Fibroblast of pulmonary artery (primary cell): ENCODE measurements at places on chromosomes 2 and 18.

DNA sequence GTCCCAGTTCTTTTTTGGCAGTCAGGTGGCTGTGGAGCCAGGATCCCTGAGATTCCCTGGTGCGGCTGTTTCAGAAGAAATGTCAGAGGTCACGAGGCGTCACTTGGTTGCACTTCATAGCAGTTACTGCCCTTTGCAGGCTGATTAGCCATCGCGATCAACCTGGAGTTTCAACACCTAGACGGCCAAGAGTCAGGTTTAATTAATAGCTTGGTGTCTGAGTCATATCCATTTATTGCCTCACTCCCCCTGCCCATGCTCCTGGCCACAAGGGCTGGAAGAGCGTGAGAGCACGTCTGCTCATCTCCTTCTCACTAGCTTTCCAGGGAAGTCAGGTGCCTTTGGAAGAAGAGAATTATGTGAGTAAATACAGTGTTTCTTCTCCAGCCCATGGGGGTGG lies 552.3 kb downstream of the TSN start:
- no peak for DNase-seq

DNA sequence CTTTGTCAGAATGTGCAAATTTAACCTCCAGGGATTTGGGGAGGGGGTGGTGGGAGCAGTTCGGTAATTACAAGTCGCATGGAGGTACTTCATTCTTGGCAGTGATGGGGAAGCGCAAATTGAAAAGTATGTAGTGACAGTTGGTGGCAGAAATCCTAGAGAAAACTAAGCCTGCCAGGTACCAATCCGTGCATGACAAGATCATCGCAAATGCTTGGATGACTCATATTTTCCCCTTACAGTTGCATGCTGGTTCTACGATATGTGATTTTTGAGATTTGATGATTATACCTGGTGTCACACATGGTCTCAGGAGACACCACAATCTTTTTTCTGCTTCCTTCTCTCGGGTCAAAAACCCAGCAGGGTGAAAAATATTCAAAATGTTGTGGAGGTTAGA lies 479.7 kb upstream of the ID2 start:
- DNase-seq, result no peak

GRCh38 chr2:17148407-17149145 lies 369.7 kb downstream of the RAD51AP2 start:
- peak; percentile 6 for DNase-seq

DNA sequence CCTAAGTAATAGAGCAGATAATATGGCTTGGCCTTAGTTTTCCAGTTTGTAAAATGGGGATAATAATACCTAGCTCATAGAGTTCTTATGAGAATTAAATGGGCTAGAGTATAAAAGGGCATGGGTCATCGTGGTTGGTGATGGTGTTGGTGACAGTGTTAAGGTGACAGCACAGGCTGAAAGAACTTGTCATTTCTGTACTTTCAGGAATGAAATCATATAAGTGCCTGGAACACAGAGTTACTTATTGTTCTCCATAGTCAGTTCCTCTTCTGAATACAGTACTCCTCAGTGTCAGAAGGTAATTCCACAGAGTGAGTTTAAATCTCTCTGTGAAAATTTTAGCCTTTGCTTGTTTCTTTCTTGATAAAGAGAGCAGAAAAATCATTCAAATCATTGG lies 42.4 kb downstream of the KIF5C start:
- DNase-seq, result no peak

DNA sequence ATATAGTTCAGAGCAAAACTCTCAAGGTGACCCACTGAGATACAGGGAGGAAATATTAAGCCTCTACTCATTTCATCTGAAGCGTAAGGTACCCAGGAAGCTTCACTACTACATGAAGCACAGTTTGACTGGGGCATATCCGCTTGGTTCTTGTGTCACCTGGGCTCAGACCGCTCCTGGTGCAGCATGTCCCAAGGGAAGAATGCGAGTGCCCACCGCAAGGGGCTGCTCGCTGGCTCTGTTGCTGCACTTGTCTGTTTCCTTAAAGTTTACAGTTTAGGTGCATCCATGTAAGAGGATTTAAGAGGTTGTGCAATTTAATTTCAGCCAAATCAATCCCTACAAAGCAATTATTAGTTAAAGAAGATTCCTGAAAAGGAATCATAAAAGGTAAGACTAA lies 507.8 kb downstream of the FBXO15 start:
- DNase-seq, result no peak

GRCh38 chr2:2985020-2985419 lies 392.6 kb downstream of the EIPR1 start:
- DNase-seq, result no peak

- no peak for DNase-seq
Observed at GRCh38 chr2:152407806-152408205, 72.8 kb downstream of the FMNL2 start.

DNA sequence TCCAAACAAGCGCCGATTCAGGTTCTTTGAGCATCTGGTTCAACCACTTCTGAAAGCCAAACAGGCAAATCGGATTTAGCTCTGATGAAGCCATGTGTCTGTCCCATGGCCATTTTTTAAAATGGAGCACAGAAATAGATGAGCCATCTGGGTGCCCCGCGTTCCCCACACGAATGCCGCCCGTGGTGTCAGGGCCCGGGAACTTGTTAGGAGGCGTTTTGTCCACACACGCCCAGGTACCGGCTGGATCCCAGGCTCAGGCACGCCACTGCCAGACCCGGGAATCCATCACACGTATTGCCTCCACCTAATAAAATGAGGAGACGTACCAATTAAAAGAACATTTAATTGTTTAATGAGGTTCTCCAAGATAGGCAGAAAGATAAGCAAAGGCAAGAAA lies 374.4 kb upstream of the SALL3 start:
- DNase-seq, result no peak

- DNase-seq, result no peak
Observed at GRCh38 chr2:55902971-55903370, 20.6 kb downstream of the EFEMP1 start.

DNA sequence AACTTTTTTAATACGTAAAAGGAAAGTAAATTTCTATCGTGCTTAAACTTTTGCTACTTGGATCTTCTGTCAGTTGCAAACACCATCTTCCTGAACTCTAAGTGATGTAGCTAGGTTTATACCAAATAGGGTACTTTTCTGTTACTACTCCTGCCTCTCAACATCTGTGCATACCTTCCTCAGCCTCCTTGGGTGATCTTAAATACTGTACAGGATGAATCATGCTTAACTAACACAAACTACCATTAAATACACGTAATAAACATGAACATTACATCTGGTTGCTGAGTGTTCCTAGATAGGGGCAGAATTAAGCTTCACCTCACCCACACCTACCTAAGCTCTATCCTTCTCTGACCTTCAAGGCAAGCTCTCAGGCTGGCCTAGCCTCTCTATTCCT lies 398.0 kb downstream of the TXNL1 start:
- DNase-seq, result no peak

DNA sequence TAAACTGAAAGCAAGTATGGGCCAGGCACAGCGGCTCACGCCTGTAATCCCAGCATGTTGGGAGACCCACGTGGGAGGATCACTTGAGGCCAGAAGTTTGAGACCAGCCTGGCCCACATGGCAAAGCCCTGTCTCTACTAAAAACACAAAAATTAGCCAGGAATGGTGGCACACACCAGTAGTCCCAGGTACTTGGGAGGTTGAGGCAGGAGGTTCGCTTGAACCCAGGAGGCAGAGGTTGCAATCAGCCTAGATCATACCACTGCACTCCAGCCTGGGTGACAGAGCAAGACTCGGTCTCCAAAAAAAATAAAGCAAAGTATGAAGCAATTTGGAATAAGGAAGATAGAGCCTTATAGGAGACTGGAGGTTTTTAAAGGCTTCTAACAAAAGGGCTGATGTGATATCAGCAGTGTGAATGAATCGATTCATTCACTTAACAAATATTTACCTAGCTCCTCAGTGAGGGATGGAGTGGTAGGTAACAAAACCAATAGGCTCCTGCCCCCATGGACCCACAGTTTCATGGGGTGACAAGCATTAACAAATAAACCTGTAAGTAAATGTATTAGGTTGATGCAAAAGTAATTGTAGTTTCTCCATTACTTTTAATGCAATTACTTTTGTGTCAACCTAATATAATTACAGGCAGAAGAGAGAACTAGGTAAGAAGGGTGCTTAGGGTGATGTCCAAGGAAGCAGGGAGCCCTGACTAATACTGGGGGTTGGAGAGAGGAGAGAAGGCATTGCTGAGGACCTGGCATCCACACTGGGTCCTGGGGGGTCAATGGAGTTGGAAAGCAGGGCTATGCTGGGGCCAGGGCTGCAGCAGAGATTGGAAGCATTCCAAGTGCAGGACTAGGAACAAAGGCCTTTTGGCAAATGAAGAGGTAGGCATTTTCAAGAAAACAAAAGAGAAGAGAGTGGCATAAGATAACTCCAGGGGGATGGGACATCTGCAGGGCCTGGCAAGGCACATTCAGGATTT lies 195.4 kb upstream of the ARL4C start:
- DNase-seq, result no peak

- no peak for DNase-seq
Observed at GRCh38 chr2:83517727-83518368, 941.2 kb downstream of the SUCLG1 start.

- DNase-seq, result peak; percentile 86
Observed at GRCh38 chr2:169069341-169069740, at the start of gene DHRS9. Gene DHRS9, plus strand, starts transcription at chr2:169069563. Its CDS starts 12,019 bp downstream, at chr2:169081582.

DNA sequence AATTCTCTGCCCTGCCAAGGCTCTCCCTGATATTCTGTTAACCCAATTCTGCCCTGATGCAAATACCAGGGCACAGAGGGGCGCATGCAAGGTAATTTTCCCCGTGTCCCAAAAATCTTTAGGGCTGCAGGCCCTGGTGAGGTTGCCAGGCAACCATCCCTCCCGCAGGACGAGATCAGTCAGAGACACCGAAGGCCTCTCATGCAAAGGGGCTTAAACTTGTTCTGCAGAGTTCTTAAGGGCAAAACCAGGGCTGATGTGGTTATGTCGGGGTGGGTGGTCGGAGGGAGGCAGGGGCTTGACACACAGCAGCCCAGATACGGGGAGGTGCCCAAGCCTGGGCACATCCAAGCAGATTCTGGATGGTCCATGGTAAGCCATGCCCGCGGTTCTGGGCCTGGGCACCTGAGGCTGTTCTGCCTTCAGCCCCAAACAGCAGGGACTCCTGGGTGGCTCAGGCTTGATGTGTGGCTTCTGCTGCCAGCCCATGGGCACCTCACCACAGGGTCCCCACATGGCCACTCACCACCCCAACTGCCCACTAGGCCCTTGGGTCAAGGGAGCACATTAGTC lies 27.2 kb downstream of the STEAP3 start:
- no peak for DNase-seq

GRCh38 chr2:120700659-120701058 lies 35.0 kb upstream of the GLI2 start:
- DNase-seq, result no peak

- no peak for DNase-seq
Observed at GRCh38 chr2:151120011-151120410, 141.7 kb downstream of the RBM43 start.

DNA sequence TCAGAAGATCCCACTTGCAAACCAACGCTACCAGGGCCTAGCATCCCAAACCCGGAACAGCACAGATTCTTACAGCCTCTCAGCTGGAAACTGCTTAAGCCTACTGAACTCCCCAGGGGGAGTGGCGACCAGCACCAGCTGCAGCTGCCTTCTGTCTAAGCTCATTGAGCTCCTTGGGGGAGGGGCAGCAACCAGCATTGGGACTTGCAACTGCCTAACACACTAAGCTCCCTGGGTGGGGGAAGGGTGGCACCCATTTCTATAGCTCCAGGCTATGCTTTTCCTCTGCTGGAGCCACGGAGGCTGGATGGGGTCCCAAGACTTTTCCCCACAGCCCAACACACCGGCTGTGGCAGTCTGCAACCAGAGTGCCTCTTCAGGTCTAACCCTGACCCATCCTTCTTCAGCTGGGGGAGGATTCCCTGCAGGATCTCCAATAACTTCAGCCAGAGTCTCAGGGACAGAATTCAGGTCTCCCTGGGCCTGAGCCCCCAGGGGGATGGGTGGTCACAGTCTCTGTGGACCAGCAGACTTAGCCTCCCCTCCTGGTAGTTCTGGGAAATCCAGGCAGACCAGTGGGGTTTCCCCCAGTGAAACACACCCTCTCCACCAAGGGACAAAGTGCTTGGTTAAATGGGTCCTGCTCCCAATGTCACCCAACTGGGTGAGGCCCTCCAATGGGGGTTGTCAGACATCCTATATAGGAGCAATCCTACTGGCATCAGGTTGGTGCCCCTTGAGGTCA lies 45.9 kb upstream of the ITGA4 start:
- peak; percentile 13 for DNase-seq

GRCh38 chr2:238910751-238911351 lies 63.0 kb downstream of the TWIST2 start:
- no peak for DNase-seq

DNA sequence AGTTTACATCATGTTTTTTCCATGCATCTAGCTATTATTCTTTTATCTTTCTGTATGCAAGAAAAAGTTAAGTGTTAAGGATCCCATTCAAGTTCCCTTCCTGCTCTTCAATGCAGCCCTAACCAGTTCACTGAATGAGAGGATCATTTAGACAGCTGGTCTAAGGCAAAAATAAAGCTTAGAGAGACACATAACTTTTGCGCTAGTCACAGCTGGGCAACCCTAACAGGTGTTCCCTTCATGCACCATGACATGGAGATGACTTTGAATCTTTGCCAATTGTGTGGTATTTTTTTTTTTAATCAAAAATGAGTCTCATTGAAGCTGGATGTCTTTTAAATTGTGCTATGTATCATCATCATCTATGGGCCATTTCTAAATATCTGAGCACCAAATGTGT lies 393.8 kb upstream of the CYRIA start:
- DNase-seq, result no peak

GRCh38 chr2:100274566-100275199 lies 47.6 kb downstream of the LONRF2 start:
- no peak for DNase-seq

- no peak for DNase-seq
Observed at GRCh38 chr2:6645004-6645403, 220.7 kb downstream of the CMPK2 start.

- no peak for DNase-seq
Observed at GRCh38 chr18:10036479-10036878, 122.7 kb downstream of the VAPA start.

GRCh38 chr2:209687323-209687969 lies 84.2 kb upstream of the UNC80 start:
- DNase-seq, result no peak

GRCh38 chr2:16657671-16658070 lies 8.0 kb downstream of the CYRIA start:
- DNase-seq, result no peak

DNA sequence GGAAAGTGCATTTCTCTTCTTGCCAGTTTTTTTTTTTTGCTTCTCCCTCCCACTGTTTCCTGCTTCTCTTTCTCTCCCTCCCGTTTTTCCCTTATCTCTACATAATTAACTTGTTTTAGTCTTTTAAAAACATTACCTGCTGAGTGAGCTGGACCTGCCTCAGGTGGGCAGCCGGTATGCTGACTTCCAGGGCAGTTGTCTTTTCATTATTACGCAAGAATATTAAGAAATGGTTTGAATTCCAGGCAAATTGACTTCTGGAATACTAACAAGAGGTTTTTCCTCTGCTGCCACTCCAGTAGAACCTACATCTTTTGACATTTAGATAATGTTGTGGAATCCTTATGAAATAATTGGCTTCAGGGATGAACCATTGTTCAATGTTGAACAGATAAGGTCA lies 161.8 kb downstream of the THSD7B start:
- DNase-seq, result no peak
